ENCODE measurements at places on chromosomes 4 and X. TPM values are rescaled to one million over a fixed set of nuclear protein-coding genes. Genes with fewer than 3 reads are reported as not detected.

Gene TEX11
- total RNA-seq: not detected

Gene LYAR
- total RNA-seq: 15.6 TPM

Gene PDZD4
- total RNA-seq: 0.33 TPM

Gene GSX2
- total RNA-seq: not detected

Gene CT45A5
- not detected for total RNA-seq

Gene KLB
- total RNA-seq: under 0.01 TPM

Gene PAGE2B
- total RNA-seq: not detected

Gene FAM53A
- 0.65 TPM for total RNA-seq

Gene STK32B
- 20.8 TPM for total RNA-seq

Gene ASB5
- total RNA-seq: under 0.01 TPM

Gene HMX1
- total RNA-seq: not detected

Gene IGFBP7
- 851 TPM for total RNA-seq

Gene AMTN
- not detected for total RNA-seq

Gene F9
- not detected for total RNA-seq

Gene FOXP3
- under 0.01 TPM for total RNA-seq

Gene IL1RAPL1
- total RNA-seq: not detected

Gene PNMA6F
- not detected for total RNA-seq

Data from dermis lymphatic vessel endothelial cell (primary cell).